ENCODE measurements at places on chromosomes 7 and 10.
A peak's percentile ranks its signal among the peaks of the same experiment; 100 is the strongest.

GRCh38 chr7:45609180-45609579 lies 35.0 kb downstream of the ADCY1 start:
- no peak overlapping the region for H3K27ac ChIP-seq
- no peaks in the 10 kb centered on the region for H3K4me1 ChIP-seq
- H3K27me3 ChIP-seq = no peaks in the 10 kb centered on the region
- DNase-seq = no peak
- no peak overlapping the region for H3K4me3 ChIP-seq

GRCh38 chr7:78130446-78131215 lies 332.1 kb downstream of the PHTF2 start:
- no peak overlapping the region for H3K27ac ChIP-seq
- H3K4me1 ChIP-seq = no peaks in the 10 kb centered on the region
- no peaks in the 10 kb centered on the region for H3K27me3 ChIP-seq

DNA sequence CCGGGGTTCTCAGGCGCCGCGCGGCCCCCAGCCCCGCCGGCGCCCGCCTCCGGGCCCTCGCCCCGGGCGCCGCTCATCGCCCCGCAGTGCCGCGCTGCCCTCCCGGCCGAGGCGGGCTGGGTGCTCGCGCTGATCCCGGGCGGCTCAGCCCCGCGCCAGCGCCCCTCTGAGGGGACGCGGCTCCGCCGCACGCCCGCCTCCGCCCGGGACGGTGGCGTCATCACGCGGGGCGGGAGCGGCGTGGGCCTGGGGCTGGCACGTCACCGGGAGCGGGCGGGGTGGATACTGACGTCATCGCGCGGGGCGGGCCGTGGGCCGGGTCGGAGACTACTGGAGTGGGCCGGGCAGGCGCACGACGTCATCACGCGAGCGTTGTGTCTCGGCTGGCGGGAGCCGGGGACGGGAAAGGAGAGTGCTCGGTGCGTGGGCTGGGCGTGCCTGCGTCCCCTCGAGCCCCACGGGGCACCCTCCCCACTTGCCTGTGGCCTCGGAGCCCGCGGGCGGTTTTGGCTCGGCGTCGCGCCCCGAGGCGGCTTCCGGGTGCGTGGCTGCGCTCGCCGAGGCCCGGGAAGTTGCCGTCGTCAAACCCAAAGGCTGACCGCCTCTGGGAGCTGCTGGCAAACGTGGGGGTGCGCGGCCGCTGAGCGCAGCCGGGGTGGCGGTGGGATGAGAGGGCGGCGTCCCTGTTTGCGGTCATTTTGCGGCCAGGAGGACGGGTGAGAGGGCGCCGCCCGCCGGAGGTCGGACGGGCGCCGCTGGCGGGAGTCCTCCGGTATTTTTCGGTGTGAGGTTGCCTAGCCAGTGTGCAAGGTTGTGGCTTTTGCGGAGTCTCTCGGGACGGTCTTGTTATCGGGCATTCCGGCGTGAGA lies at the start of gene ESYT2:
TSS of gene ESYT2 (minus strand) at position 168 of the 869 bp plus-strand sequence. CDS start at position 77, 91 bp downstream.
- H3K27me3 ChIP-seq = no peaks in the 10 kb centered on the region
- H3K27ac ChIP-seq = peak within 1 kb of the TSS; percentile 95
- DNase-seq = peak; percentile 100
- H3K4me3 ChIP-seq = peak within 1 kb of the TSS; percentile 89
- peaks cover 41% of the 10 kb centered on the region for H3K4me1 ChIP-seq

DNA sequence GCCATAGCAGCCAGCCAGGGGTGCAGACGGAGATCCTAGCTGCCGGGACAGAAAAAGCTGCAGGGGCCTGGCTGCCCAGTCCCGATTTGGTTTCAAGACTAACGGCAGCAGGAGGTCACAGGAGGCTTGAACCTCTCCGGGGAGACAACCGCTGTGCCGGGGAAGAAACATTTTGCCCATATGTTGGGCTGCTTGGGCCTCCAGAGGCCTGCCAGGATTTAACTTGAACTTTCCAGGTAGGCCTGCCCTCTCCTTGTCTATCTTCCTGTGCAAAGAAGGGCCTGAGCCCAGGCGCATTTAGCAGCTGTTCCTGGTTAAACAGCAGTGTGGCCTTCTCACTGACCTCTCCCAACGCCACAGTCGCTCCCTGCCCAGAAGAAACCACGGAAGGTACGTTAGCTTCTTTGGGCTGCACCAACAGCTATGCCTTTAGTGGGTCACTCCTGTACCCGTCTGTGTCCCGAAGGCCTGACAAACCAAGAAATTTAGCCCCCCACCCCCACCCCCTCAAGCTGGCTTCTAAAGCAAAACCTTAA lies 17.1 kb upstream of the PTF1A start:
- no peak overlapping the region for H3K27ac ChIP-seq
- no peaks in the 10 kb centered on the region for H3K4me1 ChIP-seq

DNA sequence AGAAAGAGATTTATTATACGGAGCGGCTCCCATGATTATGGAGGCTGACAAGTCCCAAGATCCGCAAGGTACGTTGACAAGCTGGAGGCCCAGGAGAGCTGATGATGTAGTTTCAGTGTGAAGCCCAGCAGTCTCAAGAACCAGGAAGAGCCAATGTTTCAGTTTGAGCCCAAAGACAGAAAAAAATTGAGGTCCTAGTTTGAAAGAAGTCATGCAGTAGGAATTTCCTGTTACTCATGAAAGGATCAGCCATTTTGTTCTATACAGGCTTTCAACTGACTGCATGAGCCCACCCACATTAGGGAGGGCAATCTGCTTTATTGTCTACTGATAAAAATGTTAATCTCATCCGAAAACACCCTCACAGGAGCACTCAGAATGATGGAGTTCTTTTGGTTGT lies 51.5 kb downstream of the CCDC71L start:
- no peak for DNase-seq
- H3K4me1 ChIP-seq = peaks cover 9% of the 10 kb centered on the region
- no peak overlapping the region for H3K4me3 ChIP-seq
- no peaks in the 10 kb centered on the region for H3K36me3 ChIP-seq
- no peak overlapping the region for H3K27ac ChIP-seq

GRCh38 chr10:46294641-46295220 lies 7.9 kb downstream of the ANTXRL start:
- H3K4me1 ChIP-seq = peaks cover 17% of the 10 kb centered on the region
- no peak overlapping the region for H3K27ac ChIP-seq
- no peak overlapping the region for H3K4me3 ChIP-seq
- H3K27me3 ChIP-seq = no peaks in the 10 kb centered on the region

DNA sequence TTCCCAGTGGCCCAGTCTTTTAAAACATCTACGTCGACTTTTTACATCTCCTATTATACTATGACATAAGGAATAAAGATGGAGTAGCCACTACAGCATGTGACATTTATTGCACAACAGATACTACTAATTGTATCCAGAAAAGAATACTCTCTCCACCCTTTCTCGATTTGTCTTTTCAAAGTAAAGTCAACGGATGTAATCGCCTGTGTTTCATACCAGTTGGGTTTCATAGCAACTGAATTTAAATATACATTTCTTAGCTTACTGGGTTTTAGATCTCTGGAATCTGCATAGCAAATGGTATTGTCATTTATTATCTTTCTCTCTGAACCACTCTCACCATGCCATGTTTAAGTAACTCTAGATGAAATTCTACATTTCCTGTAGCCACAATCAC lies 86.4 kb upstream of the TRIL start:
- no peak overlapping the region for H3K27ac ChIP-seq
- no peaks in the 10 kb centered on the region for H3K27me3 ChIP-seq
- no peaks in the 10 kb centered on the region for H3K4me1 ChIP-seq
- no peak overlapping the region for H3K4me3 ChIP-seq

- H3K4me3 ChIP-seq = no peak overlapping the region
- no peak for DNase-seq
- H3K27me3 ChIP-seq = no peaks in the 10 kb centered on the region
- H3K27ac ChIP-seq = no peak overlapping the region
- H3K4me1 ChIP-seq = no peaks in the 10 kb centered on the region
- no peaks in the 10 kb centered on the region for H3K36me3 ChIP-seq
Observed at GRCh38 chr7:51295440-51296245, 21.0 kb downstream of the COBL start.

DNA sequence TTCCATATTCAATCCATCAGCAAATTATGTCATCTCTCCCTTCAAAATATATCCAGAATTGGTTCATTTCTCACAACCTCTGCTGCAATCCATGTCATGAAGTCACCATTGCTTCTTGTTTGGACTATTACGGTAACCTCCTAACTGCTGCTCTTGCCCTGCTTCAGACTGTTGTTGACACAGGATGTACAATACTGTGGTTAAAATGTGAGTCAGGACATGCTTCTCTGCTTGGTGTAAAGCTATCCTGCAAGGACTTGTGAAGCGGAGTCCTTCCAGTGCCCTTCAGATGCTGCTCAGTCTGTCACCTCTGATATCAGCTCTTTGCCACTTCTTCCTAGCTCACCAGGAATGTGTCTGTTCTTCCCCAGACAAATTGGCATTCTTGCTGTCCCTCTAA lies 10.4 kb upstream of the NXPH1 start:
- no peaks in the 10 kb centered on the region for H3K27me3 ChIP-seq
- no peaks in the 10 kb centered on the region for H3K36me3 ChIP-seq
- no peak overlapping the region for H3K27ac ChIP-seq
- no peak for DNase-seq

GRCh38 chr7:105625986-105626385 lies 44.7 kb upstream of the EFCAB10 start:
- H3K4me1 ChIP-seq = no peaks in the 10 kb centered on the region
- H3K27me3 ChIP-seq = no peaks in the 10 kb centered on the region
- H3K27ac ChIP-seq = no peak overlapping the region
- peaks cover 35% of the 10 kb centered on the region for H3K36me3 ChIP-seq

- H3K27ac ChIP-seq = no peak overlapping the region
- H3K27me3 ChIP-seq = no peaks in the 10 kb centered on the region
- H3K36me3 ChIP-seq = peaks cover 55% of the 10 kb centered on the region
- no peak for DNase-seq
- H3K4me3 ChIP-seq = no peak overlapping the region
- H3K4me1 ChIP-seq = peaks cover 15% of the 10 kb centered on the region
Observed at GRCh38 chr10:69389827-69390490, 26.8 kb downstream of the TACR2 start.

GRCh38 chr7:29471444-29472138 lies 92.0 kb upstream of the PRR15 start:
- no peak overlapping the region for H3K27ac ChIP-seq
- no peaks in the 10 kb centered on the region for H3K27me3 ChIP-seq
- H3K4me1 ChIP-seq = no peaks in the 10 kb centered on the region

GRCh38 chr7:103437623-103438022 lies 8.4 kb downstream of the SLC26A5 start:
- no peak for DNase-seq
- no peak overlapping the region for H3K4me3 ChIP-seq
- no peaks in the 10 kb centered on the region for H3K4me1 ChIP-seq
- H3K27me3 ChIP-seq = peaks cover 3% of the 10 kb centered on the region
- no peaks in the 10 kb centered on the region for H3K36me3 ChIP-seq

DNA sequence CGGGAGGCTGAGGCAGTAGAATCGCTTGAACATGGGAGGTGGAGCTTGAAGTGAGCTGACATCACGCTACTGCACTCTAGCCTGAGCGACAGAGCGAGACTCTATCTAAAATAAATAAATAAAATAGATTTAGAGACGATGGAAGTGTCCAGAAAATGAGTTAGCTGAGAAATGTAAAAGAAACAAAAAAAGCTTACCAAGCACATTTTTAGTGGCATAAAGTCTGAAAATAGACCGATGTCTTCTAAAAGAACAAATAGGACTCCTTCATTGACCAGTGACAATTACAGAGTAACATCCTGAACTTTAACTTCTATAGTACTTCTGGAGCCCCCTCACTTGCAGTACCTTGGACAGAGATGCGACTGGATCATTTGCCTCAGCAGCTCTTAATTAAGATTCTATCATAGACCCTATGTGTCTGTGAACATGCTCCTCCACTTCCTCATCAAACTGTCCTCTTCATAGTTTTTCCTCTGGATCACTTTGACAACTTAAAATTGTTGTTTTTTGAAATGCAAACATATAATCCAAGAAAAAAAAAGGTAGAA lies 25.2 kb upstream of the SRPK2 start:
- no peak for DNase-seq
- no peaks in the 10 kb centered on the region for H3K27me3 ChIP-seq
- H3K27ac ChIP-seq = no peak overlapping the region
- no peak overlapping the region for H3K4me3 ChIP-seq

DNA sequence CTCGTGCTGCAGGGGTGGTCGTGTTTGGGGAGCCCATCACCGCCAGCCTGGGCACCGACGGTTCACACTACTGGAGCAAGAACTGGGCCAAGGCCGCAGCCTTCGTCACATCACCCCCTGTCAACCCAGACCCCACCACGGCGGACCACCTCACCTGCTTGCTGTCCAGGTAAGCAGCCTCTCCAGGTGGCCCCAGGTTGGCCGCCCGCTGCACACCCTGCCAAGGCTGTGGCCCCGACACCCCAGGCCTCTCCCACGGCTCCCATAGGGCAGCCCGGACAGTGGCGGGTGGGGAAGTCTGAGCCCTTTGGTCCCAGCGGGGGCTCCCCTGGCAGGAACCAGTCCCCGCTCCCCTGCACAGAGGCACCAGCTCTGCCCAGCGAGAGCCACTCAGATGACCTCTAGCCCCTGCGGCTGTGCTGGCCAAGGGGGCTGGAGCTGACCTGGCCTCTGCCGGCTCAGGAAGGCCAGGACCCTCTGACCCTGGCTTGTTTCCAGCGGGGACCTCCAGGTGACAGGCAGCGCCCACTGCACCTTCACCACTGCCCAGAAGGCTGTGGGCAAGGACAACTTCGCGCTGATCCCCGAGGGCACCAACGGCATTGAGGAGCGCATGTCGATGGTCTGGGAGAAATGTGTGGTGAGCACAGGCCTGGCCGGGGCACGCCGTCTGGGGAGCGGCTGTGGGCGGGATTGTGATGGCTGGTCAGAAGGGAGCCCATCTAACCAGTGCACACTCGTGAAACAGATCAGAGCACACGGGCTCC lies 13.8 kb downstream of the DPYSL4 start:
- DNase-seq = no peak
- no peak overlapping the region for H3K27ac ChIP-seq
- no peak overlapping the region for H3K4me3 ChIP-seq
- no peaks in the 10 kb centered on the region for H3K27me3 ChIP-seq

GRCh38 chr10:75922435-75922834 lies 491.0 kb downstream of the LRMDA start:
- no peaks in the 10 kb centered on the region for H3K27me3 ChIP-seq
- H3K4me3 ChIP-seq = no peak overlapping the region
- DNase-seq = no peak
- no peaks in the 10 kb centered on the region for H3K4me1 ChIP-seq
- H3K27ac ChIP-seq = no peak overlapping the region
- no peaks in the 10 kb centered on the region for H3K36me3 ChIP-seq

DNA sequence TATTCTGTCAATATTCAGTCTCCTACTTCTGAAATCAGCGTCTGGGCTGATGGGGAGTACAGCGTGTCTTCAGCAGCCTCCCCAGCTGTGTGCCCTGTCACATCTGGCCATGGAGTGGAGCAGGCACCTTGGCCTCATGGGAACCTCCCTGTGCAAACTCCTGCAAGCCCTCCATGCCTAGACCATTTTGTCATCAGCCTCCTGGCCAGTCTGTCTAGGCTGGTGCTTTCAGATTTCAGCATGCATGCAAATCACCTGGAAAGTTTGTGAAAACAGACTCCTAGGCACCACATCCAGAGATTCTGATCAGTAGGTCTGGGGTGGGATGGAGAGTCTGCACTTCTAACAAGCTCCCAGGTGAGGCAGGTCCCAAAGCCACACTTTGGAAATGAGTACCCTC lies 26.2 kb upstream of the CCSER2 start:
- H3K4me3 ChIP-seq = no peak overlapping the region
- no peak for DNase-seq
